ENCODE measurements at places on chromosomes 4 and X.

DNA sequence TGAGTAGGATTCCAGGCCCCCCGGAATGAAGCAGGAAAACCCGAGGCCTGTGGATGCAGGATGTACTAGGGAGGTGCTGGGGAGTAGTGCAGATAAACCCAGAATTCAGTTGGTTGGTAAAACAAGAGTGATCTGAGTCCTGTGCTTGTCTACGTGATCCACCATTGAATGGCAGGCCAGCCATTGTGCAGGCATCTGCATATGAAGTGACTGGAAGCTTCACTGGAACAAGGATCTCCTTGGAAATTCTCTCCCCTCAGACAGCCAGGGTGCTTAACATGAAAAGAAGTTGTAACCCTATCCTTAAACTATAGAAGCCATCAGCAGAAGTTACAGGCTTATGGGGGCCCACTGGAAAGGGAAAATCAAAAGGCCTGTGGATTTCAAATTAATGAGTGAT lies 656 bp upstream of the GSPT2 start:
- no peak for DNase-seq

GRCh38 chr4:23516716-23517115 lies 373.1 kb downstream of the PPARGC1A start:
- DNase-seq = no peak

DNA sequence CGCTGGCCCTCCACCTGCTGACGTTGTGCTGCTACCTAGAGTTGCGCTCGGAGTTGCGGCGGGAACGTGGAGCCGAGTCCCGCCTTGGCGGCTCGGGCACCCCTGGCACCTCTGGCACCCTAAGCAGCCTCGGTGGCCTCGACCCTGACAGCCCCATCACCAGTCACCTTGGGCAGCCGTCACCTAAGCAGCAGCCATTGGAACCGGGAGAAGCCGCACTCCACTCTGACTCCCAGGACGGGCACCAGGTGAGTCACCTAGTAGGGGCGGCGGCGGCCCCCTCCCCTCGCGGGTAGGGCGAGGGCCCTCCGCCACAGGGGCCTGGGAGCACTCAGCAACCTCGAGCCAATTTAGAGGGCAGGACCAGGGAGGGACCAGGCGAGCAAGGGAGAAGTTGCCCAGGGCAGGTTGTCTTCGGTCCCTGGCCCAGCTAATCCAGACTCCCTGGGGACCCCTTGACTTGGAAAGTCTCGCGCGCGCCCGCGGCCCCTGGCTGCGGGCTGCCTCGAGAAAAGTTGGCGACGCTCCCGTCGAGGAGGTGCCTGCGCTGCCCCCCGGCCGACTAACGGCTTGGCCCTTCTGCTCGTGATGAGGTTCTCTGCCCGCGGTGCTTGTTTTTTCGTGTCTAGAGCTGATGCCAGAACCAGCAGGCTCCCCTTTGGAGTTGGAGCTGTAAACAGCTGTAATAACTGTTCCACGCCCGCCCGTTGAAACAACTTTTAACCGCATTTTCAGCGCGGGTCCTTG lies 717 bp downstream of the EDA start:
- no peak for DNase-seq

DNA sequence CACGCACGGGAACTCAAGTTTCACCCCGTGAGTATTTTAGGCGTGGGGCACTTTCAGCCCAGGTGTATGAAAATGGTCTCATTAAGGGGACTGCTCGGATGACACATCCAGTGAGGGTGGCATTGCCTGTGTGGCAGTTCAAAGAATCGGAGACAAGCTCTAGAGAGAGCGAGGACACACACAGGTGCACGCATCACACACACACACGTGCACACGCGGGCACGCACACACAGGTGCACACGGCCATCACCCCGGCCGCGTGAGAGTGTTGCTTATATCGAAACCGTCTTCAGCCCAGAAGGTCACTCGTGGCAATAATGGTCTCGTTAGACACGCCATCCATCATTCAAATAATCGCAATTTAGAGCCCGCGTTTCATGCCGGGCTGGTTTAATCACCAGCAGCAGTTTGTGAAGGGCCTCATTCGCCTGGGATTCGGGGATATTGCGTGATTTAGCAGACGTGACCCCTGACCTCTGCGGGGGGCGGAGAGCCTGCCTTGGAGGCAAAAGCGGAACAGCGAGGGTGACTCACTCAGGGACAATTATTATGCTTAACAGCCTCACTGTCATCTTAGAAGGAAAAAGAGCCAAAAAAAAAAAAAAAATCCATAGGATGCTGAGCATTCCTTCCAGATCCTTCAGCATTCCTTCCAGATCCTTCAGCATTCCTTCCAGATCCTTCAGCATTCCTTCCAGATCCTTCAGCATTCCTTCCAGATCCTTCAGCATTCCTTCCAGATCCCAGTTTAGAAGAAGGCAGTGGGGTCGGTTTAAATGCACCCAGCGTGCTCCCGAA lies 89.4 kb upstream of the PPP2R3B start:
- DNase-seq = no peak

DNA sequence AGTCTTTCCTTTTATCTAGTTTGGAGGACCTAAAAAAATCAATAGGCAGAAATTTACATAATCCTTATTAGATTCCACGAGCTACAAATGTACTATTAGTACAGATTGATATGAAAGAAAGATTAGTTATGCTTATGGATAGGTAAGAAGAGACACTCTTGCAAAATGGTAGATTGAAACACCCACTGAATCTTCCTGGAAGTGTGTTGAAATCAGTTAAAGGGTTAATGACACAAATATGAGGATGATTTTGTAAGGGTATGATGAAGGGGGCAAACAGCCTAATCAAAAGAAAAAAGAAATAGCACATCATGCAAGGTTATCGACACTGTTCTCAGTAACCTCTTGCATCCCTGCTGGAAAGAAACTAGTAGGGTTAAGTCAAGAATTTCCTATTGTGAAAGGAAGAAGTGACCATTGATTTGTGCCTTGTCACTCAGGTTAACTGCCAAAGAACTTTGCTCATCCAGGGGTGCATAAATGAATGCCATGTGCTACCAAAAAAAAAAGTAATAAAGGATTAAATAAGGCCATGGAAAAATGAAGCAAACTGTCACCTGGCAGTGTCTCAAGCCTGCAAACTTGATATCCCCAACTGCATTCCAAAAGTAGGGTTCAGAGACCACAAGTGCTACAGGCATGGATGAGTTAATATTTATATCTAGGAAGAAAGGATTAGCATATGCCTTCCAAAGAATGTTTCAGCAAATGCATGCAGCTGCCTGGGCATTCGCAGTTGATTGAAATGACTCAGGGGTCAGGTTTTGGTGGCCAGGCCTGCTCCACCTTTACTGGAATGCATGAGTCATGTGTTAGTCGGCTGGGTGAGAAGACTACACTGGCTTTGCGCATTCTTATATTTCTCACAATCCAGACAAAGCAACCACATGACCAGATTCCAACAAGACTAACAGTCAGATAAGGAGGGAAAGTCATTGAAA lies 78.3 kb upstream of the ATXN3L start:
- DNase-seq = no peak
